ENCODE measurements at places on chromosomes 2 and 18.

DNA sequence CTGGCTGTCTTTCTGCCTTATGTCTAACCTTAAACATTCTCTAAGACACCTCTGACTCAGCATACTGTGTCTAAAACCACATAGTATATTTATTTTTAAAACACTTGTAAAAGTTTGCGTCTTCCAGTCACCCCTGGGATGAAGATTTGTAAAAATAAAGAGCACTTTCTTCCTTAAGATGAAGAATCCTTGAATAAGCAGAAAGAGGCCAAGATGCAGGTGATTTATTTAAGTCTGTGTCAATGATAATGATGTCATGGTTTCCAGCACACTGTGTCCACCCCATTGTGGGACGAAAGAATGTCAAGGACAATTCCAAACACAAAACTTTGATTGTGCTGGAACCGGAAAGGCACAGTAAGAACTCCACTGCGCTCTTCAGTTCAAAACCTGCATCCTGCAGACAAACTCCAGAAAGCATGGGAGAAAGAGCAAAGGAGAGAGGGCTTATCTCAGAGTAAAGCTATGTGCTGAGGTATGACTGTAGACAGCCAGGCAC lies 92.9 kb downstream of the ZEB2 start:
- DNase-seq = no peak

- DNase-seq = no peak
Observed at GRCh38 chr2:7007846-7008741, 90.9 kb downstream of the RNF144A start.

DNA sequence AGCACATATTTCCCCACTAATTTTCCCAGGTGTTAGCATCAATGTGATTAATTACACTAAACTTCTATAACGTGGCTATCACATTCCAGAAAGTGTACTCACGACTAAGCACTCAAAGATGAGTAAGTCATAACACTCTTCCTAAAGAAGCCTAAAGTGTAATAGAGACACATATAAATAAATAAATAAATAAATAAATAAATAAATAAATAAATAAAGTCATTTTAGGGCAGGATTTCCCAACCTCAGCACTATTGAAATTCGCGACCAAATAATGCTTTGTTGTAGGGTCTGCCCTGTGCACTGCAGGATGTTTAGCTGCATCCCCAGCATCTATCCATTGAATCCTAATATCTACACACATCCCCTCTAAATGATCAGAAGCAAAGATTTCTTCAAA lies 390.9 kb downstream of the CDH7 start:
- DNase-seq = no peak

DNA sequence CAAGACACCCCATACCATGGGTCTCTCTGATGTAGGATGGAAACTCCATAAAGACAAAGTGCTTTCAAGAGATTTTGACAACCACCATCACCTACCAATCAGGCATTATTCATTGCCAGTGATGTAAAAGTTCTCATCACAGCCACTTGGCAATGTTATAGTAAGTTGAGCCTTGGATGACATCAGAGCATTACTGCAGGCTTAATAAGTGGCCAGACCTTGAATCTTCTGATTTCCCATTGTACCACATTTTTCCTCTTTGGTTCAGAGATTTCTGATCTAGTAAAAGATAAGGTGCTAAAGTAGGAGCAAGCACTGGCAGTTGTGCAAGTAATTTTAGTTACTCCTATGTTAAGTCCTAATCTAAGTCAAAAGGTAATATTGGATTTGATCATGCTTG lies 36.5 kb downstream of the OSR1 start:
- no peak for DNase-seq

GRCh38 chr18:43825768-43826167 lies 548.5 kb upstream of the SYT4 start:
- no peak for DNase-seq

GRCh38 chr18:13003466-13003896 lies 12.3 kb downstream of the CEP192 start:
- peak; percentile 6 for DNase-seq

DNA sequence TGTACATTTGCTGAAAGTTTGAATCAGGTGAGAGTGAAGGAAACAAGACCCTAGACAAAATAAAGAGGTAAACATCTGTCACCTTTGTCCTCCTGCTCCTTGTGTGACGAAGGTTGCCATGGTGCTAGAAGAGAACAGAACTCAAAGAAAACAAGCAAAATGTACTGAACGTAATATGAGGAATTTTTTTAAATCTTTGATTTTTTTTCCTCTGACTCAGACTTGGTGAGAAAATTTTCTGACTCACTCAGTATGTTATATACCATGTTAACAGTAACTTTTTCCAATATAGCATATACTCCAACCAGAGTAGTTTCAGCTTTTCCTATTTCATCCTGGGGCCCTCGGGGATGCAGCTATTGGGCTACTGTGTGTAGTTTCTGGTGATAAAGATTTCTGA lies 2114.6 kb upstream of the PIK3C3 start:
- DNase-seq = no peak

- no peak for DNase-seq
Observed at GRCh38 chr18:49226243-49227000, 234.0 kb downstream of the DYM start.

DNA sequence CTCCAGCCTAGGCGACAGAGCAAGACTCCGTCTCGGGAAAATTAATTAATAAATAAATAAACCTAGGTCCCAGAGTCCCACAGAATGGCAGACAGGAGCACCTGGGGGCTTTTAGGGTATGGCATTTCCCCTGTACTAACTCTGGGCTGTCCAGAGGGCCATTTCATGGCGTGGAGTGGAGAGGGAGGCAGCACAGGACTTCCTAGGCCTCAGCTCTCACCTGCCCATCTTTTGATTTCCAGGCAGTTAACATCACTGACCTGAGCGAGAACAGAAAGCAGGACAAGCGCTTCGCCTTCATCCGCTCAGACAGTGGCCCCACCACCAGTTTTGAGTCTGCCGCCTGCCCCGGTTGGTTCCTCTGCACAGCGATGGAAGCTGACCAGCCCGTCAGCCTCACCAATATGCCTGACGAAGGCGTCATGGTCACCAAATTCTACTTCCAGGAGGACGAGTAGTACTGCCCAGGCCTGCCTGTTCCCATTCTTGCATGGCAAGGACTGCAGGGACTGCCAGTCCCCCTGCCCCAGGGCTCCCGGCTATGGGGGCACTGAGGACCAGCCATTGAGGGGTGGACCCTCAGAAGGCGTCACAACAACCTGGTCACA lies 5.1 kb downstream of the IL1RN start:
- no peak for DNase-seq

DNA sequence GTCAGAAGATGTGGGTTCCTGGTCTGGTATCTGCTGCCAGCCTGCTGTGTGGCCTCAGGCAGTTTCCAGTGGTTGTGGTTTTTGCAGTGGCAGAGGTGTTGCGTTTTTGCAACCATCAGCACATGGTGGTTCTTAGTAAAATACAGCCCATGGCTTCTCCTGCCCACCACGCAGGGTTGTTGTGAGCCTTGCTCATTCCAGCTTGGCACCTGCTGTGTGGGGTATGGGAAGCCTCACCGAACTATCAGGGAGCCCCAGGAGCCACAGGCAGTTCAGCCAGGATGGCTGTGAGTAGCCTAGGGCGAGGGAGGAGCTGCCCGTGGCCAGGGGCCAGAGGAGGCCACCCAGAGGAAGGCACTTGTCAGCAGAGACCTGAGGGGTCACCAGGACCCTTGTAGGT lies 9.8 kb downstream of the ARID5A start:
- DNase-seq = no peak

DNA sequence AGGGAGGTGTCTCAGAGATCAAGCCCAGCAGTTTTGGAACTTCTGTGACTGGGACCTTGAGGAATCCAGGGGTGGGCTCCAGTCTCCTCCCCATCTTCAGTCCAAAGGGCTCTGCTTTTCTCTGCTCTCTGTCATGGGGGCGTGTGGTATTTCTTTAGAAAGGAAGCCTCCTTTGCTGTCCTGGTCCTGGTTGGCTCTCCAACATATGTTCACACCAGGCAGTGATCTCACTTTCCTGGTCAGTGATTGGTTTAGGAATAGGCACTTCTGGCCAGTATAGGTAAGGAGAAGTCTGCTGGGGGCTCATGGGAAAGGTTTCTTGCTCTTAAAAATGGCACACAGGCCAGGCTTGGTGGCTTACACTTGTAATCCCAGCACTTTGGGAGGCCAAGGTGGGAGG lies 115.5 kb upstream of the HAAO start:
- DNase-seq = no peak

DNA sequence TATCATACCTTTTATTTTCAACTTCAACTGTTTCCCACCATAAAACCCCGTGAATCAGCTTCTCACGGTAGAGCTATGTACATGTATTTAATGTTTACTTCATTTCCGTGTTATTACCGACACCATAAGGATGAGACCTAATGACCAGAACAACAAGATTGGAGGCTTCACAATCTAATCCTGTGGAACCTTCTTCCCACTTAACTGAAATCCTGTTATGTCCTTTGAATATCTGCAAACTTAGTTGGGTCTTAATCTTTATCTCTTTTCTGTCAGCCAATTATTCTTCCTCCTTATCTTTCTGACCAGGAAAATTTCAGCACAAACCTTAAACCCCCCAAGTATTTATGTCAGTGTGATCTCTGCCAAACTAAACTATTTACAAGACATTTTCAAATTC lies 214.4 kb downstream of the TMX3 start:
- DNase-seq = no peak

DNA sequence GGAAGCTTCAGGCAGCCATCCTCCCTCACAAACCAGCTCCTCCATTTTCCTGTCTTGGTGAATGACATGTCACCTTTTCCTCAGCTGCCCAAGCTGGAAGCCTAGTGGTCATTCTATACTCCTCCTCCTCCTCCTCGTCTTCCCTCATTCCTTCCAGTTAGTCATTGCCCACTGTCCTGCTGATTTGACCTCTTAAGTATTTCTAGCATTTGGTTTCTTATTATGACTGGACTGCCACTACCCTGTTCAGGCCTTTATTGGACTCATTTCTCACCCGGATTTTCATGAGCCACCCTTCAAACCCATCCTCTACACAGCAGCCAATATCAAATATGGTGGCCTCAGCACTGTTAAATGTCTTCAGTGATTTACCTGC lies 21.9 kb upstream of the MGAT5 start:
- DNase-seq = peak; percentile 49

DNA sequence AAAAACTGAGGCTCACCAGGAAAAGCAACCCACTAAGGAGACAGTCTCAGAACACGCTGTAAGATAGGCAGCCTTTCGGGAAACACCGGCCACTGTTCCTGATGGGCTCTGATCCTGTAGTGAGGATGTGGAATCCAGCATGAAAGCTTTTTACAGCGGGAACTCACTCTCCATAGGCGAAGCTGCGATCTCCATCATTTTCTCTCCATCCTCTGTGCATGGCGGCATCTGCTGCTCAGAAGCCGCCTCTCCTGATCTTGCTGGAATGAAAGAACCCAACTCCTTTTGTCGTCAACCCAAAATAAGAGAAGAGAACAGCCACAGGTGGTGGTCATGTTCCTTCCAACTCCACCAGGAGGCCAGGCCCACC lies 49.9 kb downstream of the TMEM18 start:
- no peak for DNase-seq

GRCh38 chr2:85589982-85590791 lies 5.4 kb upstream of the RNF181 start:
- peak; percentile 87 for DNase-seq

DNA sequence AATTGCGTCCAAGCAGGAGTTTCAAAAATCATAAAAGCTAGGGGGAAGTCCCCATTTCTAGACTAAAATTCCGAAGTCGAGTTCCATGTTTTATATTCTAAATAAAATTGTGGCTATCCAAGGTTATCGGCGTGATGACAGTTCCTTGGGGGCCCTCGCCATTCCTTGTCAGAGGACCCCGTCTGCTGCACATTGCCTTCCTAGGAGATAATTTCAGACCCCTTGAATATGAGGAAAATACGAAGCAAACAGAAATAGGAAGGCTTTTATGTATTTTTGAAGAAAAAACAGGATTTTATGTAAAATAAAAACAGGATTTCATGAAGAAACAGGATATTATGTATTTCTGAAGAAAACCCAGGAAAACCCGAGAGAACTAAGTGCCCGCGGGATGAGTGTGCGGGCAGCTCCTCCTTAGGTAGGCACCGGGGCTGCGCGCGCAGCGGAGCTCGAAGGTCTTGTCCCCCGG lies 465 bp upstream of the PLEKHA3 start:
- DNase-seq = no peak

- DNase-seq = no peak
Observed at GRCh38 chr2:15112216-15112615, 448.9 kb downstream of the NBAS start.

DNA sequence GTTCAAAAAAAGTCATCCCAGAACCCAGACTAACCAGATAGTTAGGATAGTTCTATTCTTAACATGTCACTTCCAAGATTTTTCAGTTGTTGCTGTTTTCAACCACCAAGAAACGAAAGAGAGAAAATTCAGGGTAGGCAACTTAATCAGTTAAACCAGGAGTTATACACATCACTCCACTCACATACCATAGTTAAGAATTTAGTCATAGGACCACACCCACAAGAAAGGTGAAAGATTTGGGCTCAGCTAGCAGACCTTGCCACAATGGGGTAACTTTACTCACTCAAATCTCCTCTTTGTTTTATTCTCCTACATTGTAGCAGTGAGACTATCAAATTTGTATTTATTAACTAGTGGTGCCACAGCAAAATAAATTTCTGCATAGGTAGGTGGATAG lies 473.6 kb downstream of the NUP35 start:
- no peak for DNase-seq

DNA sequence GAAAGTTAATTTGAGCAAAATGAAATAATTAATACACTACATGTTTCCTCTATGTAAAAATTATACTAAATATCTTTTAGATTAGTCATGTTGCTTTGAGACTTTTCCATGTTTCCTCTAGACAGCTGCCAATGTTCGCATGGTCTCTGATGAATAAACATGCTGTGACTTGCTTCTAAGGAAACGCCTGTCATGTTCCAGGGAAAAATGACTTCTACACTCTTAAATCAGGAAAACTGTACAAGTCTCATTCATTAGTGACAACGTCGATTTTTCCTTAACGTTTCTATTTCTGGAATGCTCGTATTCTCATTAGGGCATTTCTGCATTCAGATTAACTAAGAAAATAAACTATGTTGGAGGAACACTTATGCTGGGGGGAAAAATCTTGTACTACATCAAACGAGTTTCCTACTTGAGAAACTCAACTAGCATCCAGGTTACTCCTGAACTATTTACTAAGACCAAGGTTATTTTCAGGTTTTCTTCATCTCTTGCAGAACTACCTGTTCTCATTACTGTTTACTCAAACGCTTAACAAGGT lies 1.6 kb downstream of the COBLL1 start:
- DNase-seq = peak; percentile 48

DNA sequence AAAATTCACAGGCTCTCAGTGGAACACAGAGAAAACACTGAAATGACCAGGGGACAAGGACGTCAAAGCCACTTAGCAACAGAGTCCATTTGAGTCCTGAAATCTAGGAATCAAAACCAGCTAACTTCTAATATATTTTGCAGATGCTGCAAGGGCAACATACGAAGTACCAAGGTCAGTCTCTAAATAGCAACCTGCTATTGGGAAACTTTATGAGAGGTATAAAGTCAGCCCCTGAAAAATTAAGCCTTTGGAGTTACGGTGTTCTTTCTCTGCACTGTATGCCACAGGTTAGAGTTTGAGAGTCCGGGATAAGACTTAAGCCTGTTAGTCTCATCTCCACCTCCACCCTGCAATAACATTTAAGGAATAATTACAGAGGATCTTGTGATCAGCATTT lies 13.3 kb downstream of the NPC1 start:
- no peak for DNase-seq
